NCI-H460 (cell line): ENCODE measurements at places on chromosomes 16 and 17.
A peak's percentile ranks its signal among the peaks of the same experiment; 100 is the strongest.

DNA sequence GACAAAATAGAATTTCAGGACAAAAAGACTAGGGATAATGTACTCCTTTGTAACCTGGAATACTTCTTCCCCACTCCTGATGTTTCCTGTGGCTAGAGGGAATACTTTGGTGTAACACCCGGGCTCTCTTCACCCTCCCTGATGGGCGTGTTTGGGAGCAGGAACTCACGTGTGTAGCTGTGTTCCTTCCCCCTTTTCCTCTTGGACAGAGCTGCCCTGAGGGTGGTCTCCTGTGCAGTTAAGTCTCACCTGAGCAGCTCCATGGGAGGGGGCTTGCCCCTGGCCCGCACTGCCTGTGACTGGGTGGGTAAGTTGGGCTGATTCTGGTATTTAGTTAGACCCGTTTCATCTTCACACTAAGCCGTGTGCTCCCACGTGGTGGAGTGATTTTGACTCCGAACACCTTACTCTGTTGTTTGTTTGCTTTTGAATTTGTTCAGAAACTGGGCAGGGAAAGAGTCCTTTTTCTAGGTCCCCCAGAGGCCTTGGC is 87.9 kb downstream of the OR1D5 start:
- peak; percentile 72 for DNase-seq

GRCh38 chr17:78316867-78317789 is 42.7 kb downstream of the SOCS3 start:
- no peak for DNase-seq

DNA sequence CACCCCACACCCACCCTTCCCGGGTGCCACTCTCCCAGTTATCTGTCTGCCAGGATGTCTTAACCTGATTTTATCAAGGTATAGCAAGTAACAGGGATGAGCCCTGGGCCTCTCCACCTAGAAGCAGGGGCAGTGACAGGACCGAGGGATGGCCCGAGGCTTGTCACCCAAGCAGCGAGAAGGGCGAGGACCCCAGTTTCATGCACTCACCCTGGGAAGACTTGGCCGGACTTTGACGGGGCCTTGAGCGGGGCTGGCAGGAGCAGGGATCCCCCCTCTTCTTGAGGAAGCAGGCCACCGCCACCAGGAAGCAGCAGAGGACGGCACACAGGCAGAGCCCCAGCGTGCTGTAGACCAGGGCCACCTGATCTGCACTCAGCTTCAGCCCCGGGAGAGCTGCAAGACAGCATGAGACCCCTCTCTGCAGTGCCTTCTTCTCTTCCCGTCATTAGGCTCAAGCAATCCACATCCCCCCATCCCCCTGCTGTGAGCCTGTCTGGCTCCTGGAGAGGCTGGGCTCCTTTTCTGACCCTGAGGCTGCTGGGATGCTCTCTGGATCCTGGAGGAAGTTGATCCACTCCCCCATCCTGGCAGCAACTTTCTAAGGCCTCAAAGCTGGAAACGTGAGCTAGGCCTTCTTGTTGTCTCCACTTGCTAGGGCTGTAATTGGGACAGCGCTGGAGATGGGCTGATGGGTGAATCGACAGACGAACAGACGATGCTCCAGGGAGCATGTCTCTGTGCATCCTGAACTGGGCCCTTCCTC is 31.6 kb downstream of the TNFRSF13B start:
- no peak for DNase-seq

- DNase-seq = no peak
Observed at GRCh38 chr17:3966720-3967363, 2.6 kb upstream of the ATP2A3 start.

- no peak for DNase-seq
Observed at GRCh38 chr16:56667581-56668571, at the start of gene MT1G. TSS of gene MT1G (minus strand) at chr16:56668065. CDS start at chr16:56667993, 72 bp downstream.

GRCh38 chr17:51355441-51356410 is 95.4 kb downstream of the UTP18 start:
- no peak for DNase-seq

- DNase-seq = no peak
Observed at GRCh38 chr17:41589301-41589700, 2.6 kb upstream of the KRT14 start.

DNA sequence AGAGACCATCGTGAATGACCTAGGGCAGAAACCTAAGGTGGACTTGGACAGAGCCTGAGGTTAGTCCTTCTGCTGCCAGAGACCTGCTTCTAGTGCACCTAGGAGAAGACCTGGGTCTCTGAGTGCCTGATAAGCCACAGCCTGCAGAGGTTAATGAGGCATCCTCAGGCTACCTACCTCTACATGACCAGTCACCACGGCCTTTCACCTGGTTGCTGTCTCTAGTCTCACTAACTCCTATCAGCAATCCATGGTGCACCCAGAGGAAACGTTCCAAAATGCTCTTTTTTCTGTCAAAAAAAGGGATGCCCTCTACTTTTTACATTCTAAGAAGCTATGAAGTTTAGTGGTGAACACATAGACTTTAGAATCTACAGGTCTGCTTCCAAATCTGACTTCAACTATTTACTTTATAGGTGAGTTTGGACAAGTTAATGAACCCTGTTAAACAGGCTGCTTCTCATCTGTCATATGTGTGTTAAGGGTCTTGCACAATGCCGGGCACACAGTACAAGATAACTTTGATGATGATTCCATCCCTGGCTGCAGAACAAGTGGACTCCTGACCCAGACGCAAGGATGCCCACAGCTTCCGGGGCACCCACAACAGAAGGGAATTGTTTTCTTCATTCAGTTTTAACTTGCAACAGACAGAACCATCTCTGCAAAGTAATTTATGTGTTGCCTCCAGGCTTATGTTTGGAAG is 469.9 kb upstream of the CDH5 start:
- no peak for DNase-seq

DNA sequence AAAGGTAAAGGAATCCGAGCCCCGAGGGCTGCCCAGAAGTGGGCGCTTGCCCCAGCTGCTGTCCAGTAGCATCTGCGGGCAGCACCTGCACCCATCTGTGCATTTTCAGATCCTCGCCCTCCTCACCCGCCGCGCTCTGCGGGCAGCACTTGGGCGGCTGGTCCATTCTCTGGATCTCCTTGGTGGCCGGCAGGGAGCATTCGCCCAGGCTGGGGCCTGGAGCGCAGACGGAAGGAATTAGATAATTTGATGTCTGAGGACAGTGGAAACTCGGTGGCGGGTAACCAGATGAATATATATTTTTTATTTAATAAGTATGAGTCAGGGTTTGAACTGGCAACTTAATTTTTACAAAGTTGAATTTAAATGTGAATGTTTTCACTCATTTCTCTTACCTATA is 88.5 kb downstream of the NPIPB11 start:
- DNase-seq = no peak

- DNase-seq = no peak
Observed at GRCh38 chr16:78606545-78606944, 507.1 kb downstream of the WWOX start.

- no peak for DNase-seq
Observed at GRCh38 chr17:71455219-71455618, 665.6 kb upstream of the SOX9 start.

DNA sequence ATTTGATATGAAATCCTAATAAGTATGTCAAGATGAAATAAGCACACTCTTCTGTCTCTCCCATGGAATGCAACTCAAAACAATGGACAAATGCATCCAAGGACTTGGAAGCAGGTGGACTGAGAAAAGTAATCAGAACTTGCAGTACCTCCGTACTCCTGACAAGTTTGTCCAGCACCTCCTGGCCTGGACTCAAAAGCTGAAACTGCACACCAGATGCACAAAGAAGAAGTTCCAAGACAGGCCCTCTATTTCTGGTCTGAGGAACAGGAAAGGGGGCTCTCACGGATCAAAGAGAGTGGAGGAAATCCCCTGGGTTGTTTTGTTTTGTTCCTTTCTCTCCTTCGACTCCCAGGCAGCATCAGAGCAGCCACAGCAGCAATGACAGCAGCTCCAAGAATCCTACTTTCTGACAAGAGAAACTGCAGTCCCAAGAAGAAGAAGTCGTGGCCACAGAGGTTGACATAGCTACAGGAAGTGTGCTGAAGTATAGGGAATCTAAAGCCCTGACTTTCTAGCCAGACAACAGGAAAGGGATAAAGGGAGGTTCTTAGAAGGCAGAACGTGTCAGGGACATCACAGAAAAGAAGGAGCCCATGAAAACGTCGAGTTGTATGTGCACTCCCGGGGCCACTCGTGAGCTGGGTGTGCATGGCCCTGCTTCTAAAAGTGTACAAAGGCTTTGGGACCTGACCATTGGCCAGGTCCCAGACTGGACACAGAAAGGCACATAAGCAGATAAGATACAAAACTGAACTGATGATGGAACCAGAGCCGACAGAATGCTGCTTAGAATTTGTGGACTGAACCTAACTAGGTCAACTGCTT is 29.3 kb downstream of the AKAP10 start:
- DNase-seq = no peak

DNA sequence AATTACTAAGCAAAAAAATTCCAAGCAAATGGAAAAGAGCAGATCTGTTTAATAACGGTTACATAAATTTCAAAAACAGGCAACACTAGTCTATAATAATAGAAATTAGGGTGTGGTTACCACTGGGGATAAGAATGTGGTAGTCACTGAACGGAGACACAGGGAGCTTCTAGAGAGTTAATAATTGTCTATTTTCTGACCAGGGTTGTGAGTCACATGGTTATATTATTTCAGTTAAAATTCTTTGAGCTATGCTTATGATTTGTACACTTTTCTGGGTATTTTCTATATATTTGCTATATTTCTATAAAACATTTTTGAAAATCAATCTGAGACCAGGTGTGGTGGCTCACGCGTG is 433.9 kb upstream of the MAF start:
- no peak for DNase-seq

DNA sequence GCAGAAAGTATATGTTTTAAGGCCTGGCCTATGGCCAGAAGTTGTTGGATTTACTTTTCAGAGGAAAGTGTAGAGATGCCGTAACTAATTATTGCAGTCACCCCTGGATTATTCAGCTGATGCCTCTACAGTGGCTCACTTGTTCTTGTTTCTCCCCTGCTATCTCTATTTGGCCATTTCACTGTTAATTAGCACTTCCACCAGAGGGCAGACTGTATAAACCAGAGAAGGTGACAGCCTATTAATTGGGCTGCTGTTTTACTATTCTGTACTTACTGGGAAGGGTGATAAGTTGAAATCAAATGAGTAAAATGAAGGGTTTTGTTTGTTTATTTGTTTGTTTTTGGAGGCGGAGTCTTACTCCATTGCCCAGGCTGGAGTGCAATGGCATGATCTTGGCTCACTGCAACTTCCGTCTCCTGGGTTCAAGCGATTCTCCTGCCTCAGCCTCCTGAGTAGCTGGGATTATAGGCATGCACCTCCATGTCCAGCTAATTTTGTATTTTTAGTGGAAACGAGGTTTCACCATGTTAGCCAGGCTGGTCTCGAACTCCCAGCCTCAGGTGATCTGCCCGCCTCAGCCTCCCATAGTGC is 66.0 kb downstream of the CDK12 start:
- peak; percentile 11 for DNase-seq

GRCh38 chr16:17770104-17770503 is 299.3 kb upstream of the XYLT1 start:
- DNase-seq = no peak

- DNase-seq = no peak
Observed at GRCh38 chr17:5364156-5364555, 55.3 kb downstream of the NUP88 start.

DNA sequence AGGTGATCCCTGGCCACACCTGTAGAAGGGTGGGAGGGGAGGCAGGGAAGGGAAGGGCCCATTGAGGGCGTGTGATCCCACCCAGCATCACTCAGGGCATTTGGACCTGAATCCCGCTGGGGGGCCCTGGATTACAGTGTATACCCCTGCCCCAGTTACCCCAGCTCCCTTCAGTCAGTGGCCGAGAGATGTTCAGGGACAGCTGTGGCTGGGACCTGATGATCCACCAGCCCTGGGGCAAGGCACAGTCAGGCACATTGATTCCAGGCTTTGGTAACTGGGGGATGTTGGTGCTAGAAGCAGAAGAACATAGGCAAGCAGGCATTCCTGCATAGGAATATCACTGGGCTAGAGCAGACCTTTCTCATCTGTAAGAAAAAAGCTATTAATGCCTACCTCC is 170.3 kb downstream of the FOXL1 start:
- DNase-seq = no peak

DNA sequence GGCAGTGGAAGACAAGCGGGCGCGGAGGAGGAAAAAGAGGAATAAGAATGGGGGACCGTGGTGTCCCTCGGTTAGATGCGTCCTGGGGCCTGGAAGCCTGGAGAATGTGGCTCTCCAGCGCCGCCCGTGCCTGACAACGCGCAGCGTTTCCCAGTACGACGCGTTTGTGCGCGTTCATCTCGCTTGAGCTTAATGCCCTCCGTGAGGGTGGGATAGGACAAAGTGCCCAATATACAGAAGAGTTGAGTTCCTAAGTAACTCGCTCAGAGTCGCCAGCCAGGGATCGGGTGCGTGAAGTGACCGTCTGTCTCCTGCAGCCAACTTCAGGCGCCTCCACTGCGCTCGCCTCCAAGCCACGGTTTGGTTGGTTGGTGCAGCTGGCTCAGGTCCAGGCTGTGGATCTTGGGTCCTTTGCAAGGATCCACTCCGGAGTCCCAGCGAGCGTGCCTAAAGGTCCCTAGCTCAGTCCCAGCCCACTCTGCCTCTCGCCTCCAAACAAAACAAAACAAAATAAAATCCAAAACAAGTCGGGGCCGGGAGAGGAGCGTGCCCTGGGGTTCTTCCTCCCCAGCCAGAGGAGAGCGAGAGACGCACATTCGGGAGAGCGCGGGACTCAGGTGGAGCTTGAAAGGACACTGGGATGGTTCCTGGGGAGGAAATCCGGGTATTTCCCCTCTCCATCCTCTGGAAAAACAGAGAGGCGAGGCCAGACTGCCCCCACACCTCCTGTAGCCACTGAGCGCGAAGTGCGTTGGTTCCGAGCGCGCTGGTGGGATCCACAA is 974 bp downstream of the GALR2 start:
- peak; percentile 26 for DNase-seq

DNA sequence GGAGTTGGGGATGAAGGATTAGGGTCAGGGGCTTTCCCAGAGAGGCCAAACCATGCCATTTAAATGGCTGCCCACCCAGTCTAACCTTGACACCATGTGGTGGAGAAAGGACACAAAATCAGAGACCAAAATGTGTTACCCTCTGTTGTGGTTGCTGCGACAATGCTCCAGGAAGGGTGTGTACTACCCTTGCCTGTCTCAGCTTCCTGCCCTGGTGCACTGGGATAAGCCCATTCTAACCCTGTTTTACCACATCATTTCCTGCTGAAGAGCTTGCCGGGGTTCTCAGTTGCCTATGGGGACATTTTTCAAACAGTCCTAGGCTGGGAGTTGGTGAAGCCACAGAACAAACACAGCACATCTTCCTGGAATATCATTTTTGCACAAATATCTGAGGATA is 4.9 kb downstream of the OR4D1 start:
- no peak for DNase-seq

GRCh38 chr16:50721549-50722404 is 20.1 kb upstream of the CYLD start:
- no peak for DNase-seq

DNA sequence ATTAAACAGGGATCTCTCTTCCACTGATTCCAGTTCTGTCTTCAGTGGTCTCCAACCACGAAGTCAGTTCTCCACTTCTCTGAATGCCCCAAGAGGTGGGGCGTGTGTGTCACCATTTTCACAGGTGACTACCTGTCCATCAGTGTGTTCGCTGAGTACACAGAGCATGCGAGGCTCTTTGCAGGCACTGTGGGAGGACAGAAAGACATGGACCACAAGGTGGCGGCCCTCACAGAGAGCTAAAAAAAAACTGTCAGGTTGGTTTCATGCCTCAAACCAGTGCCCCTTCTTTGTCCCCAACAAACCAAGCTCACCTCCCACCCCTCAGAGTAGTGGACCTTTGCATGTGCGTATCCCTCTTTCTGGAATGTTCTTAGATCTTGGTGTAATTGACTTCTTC is 13.8 kb downstream of the EMP2 start:
- DNase-seq = no peak
